Caudate nucleus (tissue), 63 donors: ENCODE measurements at places on chromosomes 13 and 19.

- no peak for DNase-seq
These were observed 37.1 kb upstream of the TFDP1 start for GRCh38 chr13:113547238-113547971.

DNA sequence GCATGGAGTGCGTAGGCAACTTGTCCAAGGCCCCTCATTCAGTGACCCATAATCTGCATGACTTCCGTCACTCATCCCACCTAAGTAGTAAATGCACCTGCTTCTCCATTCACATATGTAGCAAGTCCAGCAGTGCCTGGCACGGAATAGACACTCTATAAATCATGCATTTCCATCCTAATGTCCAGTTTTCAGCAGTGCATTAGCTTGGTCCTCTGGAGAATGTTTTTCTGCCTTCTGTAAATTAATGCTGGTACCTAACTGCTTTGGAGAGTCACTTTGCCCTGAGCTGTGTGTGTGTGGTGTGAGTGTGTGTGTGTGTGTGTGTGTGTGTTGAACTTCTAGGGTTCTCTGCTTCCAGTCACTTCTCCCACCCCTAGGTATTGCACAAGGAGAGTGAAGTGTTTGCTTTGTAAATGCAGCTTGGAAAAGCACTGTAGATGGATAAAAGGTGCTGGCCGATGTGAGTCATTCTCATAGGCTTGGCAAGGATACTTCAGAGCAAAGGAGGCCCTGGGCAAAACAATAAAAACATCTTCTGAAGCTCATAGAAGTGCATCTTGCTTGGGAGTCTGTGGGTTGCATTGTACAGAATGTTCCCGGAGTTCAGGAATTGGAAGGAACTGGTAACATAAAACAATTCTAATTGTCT, 181.8 kb downstream of the KATNAL1 start:
- DNase-seq, result no peak

- DNase-seq, result no peak
These were observed 84.8 kb downstream of the FLT1 start for GRCh38 chr13:28410096-28410495.

GRCh38 chr19:42693760-42694350, 46.4 kb downstream of the PSG3 start:
- no peak for DNase-seq

DNA sequence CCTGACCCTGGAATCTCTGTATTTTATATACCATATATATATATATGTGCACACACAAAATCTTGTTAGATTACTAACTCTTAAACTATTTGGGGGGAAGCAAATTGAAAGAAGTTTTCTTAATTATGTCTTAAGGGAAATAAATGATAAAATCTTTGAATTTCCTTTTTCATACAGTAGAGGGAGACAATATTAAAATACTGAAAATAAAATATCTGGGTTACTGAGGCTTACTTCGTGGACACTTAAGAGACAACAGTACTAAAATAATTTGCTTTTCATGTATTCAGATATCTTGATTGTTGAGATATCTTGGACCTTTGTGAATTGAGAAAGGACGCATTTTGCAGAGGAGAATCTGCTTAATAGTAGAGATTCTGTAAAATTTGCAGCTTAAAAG, 17.0 kb downstream of the SUGT1 start:
- DNase-seq, result no peak

DNA sequence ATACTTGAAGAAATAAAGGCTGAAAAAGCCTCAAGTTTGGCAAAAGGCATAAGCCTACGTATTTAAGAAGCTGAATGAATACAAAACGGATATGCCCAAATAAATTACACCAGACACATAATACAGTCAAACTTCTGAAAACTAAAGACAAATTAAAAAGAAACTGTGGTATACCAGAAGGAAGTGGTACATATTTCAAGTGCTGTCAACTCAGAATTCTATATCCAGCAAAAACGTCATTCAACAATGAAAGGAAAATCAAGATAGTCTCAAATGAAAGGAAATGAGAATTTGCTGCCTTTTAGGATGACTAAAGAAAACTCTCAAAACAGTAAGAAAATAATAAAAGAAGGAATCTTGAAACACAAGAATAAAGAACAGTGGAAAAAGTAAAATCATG, 69.5 kb downstream of the POLR1D start:
- DNase-seq, result no peak

DNA sequence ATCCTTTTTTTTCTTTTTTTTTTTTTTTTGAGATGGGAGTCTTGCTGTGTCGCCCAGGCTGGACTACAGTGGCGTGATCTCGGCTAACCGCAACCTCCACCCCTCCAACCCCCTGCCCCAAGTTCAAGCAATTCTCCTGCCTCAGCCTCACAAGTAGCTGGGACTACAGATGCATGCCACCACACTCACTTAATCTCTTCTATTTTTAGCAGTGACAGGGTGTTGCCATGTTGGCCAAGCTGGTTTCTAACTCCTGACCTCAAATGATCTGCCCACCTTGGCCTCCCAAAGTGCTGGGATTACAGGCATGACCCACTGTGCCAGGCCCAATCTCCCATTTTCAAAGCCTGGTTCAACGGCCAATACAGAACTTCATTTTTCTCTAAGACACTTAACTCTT, 9.1 kb downstream of the FOXO1 start:
- DNase-seq, result no peak
